ENCODE measurements at places on chromosomes 3 and 15.
A peak's percentile ranks its signal among the peaks of the same experiment; 100 is the strongest.

GRCh38 chr3:60708191-60708975 is 542.9 kb downstream of the FHIT start:
- DNase-seq = no peak

GRCh38 chr15:98954411-98954810 is 53.2 kb downstream of the PGPEP1L start:
- peak; percentile 52 for DNase-seq

GRCh38 chr3:71589132-71589531 is 5.6 kb upstream of the FOXP1 start:
- DNase-seq = no peak

DNA sequence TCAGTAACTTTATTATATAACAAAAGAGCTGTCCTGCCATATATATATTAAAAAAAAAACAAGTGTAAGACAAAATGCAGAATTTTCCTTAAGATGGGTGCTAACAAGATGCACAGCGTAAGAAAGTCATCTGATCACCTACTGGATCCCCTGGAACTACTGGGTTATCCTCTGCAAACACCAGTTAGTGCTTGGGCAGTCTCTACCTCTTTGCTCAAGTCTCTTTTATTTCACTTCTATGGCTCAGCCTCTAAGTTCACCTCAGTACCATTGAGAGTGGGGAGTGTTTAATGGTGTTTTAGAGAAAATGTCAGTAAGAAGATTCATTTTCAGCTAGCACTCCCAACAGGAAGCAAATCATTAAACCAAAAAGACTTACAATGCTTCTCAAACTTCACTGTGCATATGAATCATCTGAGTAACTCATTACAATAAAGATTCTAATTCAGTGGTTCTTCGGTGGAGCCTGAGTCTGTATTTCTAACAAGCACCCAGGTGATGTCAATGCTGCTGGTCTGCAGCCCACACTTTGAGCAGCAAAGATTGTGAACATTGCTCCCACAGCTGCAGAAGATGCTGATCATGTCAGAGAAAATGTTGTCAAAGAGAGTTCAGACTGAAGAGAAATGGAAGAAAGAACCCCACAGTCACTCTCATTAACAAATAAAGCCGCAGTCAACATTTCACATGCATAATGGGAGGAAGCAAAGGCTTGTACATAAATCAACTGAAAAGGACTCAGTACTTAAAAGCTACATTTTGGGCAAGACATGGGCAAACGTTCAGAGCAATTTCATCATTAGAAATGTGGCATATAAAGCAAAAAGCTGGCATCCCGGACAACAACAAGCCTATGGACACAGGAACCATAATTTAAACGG is 227.1 kb upstream of the ATP11B start:
- no peak for DNase-seq

DNA sequence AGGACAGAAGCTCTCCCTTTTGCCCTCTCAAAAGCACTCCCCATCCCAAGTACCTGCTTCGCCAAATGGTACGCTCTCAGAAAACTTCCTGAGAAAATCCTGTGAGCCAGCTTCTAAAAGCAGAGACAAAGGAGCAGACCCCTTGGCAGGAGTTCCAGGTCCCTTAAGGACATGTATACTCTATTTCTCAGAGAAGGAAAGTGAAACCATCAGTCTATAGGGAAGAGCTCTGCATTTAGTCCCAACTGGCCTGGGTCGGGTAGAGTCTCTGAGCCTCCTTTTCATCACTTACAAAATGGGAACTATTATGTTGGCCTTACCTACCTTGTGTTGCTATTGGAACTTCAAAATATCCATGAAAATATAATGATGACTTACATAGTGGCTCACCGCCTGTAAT is 19.7 kb downstream of the DAPK2 start:
- no peak for DNase-seq

DNA sequence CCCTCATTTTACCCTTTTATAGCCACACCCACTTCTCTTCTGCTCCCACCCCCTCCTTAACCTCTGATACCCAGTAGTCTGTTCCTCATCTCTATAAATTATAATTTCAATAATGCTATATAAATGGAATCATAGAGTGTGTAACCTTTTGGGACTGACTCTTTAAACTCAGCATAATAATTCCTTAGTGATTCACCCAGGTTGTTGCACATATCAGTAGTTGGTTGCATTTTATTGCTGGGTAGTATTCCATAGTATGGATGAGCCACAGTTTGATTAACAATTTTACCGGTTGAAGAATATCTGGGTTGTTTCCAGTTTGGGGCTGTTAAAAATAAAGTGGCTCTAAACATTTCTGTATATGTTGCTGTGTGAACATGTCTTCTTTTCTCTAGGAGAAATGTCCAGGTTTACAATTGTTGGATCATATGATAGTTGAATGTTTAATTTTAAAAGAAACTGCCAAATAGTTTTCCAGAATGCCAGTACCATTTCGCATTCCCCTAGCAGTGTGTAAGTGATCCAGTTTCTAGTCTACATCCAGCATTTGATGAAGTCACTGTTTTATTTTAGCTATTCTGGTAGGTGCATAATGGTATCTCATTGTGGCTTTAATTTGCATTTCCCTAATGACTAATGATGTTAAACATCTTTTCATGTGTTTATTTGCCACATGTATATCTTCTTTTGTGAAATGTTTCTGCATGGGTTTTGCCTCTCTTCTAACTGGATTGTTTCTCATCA is 68.5 kb downstream of the VPS8 start:
- DNase-seq = no peak

All from Jurkat, Clone E6-1 (cell line).